AG09309 (cell line): ENCODE measurements at places on chromosomes 2 and 18.

DNA sequence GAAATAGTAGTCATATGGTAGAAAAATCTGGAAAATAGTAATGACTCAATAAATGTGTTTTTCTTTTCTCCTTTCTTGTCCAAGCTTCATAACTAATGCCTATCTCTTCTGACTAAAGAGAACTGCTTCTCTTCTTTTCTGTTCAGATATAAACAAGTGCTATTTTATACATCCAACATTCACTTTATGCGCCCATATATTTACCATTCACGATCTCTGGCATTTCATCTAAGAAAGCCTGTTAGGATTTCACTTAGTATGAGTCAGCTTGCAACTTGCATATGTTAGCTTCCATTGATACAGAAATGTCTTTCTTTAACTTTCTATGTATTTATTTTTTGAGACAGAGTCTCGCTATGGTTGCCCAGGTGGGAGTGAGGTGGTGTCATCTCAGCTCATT, 224.9 kb downstream of the VAPA start:
- no peak for DNase-seq

DNA sequence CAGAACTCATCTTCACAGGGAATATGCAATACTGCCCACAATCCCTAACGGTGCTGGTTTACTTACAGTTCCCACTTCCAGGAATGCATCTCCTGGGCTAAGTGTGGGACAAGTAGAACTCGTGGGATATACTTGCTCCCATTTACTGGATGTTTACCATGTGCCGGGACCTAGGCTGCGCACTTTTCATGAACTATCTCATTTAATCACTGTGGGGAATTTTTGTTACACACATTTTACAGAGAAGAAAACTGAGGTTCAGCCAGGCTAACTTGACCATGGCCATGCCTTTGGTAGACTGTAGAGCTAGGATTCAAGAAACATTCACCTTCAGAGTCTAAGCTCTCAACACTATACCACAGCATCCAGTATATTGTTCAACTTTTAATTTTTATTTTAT, 24.4 kb upstream of the MBOAT2 start:
- DNase-seq = no peak

DNA sequence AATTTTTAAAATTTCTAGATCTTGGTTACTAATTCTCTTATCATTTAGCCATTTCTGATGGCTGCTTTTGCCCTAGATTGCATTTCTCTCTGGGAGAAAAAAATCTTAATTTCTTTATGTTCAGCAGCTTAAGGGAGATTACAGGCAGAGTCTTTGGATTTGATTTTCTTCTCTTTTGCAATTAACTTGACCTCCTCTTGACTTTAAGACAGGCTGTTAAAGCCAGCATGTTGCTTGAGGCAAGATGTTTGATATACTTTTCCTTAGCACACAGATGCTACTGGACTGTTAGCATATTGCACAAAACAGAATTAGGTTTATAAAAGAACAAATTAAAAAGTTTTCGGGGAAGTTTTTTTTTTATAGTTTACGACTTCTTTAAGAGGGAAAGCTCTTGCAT, 50.0 kb downstream of the XRCC5 start:
- no peak for DNase-seq

- DNase-seq = no peak
These were observed 329.4 kb downstream of the CNTNAP5 start for GRCh38 chr2:124354466-124354865.

GRCh38 chr2:159944874-159945273, 117.5 kb downstream of the PLA2R1 start:
- DNase-seq = no peak

- DNase-seq = no peak
These were observed 45.5 kb downstream of the GATA6 start for GRCh38 chr18:22214731-22215528.

GRCh38 chr2:89845532-89845931, 1154.1 kb downstream of the RPIA start:
- no peak for DNase-seq

DNA sequence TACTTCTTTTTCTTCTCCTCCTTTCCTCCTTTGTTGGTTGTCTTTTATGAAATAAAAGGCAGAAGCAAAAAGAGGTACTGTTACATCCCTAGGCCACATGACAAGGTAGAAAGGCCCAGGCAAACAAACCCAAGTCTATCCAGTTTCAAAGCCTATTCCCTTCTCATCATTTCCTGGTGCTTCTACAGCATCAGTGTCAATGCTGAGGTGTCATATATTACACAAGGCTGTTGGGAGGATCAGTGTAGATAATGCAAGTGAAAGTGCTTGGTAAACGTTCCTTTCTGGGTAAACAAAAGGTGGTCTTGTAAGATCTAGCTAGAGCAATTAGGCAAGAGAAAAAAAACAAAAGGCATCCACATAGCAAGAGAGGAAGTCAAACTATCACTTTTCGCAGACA, 64.9 kb downstream of the EVA1A start:
- DNase-seq = no peak

DNA sequence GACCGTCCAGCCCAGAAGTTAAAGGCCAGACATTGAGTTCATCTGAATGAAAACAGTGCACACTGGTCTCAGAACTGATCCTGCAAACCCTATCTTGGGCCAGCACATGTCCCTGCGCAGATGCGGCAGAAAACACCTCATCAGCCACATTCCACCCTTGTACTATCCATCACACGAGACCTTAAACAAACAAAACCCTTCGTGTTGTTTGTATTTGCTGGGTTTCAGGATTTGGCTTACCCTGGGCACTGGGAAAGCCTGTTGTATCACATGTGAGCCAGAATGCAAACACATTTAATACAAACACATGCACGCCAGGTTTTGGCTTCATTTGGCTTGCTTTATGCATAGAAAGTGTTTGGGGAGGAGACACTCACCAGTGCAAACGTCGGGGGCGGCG, 12.5 kb downstream of the WIPF1 start:
- DNase-seq = no peak

DNA sequence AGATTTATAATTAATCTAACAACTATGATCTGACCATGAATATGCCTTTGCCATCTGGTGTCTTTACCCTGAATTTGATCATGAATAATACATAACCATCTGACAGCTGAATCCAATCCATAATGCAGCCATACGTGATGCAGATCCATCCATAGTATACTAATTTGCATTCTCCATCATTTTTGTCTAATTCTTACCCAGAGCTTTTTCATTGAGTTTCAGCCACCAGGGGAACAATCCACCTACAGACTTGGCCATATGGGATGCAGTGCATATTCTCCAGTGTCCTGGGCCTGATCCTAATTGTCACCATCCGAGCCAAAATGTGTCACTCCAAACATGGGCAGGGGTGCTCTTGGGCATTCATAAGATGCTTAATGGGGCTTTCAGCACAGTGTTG, 227.2 kb upstream of the CRIM1 start:
- DNase-seq = no peak

DNA sequence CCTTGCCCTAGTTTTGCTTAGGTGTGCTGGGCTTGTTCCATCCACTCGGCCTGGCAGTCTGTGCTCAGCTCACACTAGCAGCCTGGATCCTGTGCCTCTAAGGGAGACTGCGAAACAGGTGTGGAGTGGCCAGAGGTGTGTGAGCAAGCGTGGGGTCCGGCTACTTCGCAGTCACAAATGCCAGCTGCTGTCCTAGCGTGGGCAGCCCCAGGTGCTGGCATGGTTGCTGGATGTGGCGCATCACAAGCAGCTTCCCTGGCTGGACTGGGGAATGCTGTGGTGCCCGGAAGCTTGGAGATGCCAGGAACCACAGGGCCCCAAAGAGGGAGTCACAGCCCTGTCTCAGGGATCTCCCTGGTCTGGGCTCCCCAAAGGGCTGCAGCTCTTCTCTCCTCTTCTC, 119.0 kb upstream of the TMEFF2 start:
- DNase-seq = no peak

GRCh38 chr18:8519102-8519501, 90.1 kb upstream of the RAB12 start:
- no peak for DNase-seq

DNA sequence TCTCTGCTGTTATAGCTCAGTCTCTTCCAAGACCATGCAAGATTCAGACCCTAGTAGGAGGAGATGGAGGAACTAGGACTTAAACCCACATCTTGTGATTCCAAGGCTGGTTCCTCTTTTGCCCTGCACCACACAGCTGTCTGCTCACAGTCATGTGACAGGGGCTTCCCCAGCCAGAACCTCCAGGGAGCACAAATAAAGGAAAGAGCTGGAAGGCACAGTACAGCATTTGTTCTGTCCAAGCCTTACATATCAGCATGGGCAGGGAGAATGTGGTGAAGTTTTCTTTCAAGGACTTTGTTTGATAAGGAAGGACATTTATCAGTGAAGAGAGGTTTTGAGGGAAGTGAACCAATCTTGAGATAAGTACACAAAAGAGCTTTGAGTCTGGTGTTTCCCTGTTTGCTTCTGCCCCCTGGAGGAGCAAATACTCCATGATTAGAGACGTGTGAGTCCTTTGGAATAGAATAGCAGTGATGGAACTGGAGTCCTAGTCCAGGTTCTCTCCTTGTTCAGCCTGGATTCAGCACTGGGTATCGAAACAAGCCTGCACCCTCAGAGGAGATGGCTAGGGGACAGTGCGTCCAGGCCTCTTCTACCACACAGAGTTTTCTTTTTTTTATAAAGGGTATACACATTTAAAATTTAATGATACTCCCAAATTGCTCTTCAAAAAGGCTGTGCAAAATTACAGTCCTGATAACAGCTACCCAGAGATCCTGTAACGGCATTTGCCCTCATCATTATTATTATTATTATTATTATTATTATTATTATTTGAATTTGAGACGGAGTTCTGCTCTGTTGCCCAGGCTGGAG, 24.6 kb upstream of the CASP10 start:
- peak; percentile 49 for DNase-seq

DNA sequence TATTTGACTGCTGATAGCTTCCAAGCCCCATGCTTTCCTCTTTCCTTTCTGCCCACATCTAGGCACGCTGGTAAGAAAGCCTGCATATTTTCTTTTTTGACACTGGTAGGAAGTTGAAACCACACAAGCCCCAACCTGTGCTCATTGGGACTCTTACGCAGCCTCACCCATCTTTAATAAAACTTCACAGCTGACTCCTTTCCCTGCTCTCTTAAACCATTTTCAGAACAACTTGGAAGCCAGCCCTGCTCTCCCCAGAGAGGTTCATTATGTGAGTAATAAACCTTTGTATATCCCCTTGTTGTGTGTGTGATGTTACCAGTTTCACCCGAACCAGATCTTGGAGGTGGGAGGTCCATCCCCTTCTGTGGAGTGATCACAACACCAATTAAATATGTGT, 268.4 kb downstream of the GPD2 start:
- no peak for DNase-seq

DNA sequence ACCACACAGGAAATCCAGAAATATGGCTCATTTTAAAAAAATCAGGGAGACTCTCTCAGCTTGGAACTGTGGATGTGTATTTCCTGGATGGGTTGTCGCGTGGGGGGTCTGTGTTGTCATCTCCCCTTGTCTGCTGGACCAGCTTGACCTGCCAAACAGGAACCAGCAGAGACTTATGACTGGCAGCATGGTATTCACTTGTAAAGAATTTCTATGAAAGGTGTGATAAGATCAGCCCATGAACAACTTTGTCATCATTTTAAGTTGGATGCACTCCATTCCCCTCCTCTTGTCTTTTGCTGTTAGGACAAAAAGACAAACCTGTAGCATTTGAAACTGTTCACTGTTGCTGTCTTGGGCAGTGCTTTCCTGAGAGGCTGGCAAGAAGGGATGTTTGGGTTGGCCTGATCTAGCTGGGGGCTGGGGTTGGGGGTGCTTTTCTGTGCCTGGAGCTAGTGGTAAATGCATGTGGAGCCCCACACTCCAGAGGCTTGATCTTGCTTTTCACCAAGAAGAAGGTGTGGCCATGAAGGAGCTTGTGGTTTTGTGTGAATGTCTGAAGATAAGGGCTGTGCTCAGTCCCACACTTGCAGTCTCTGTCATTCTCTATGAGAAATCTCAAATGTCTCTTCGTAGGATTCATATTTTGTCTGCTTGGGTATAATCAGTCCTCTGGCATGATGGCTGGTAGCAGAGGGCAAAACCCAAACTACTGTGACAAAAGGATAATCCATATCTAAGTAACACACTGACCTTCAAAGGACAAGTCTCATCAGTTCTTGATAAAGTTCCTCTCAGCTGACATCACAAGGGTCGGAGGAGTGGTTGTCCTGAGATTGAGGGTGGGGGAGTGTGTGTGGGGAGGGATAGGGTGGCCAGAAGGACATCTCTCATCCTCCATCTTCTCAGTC, 39.0 kb downstream of the RALB start:
- no peak for DNase-seq

DNA sequence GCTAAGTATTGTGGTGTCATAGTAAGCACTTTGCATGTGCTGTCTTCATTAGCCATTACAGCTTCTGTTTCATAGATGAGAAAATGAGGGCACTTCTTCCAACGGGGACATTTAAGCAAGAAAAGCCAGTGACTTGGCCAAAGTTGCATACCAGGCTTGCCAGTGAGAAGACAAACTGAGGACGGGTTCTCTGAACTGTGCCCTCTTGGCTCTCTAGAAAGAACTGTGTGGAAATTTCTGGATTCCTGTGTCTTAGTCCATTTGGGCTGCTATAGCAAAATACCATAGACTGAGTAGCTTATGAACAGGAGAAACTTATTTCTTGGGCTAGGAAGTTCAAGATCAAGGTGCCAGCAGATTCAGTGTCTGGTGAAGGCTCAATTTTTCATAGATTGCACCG, 13.3 kb downstream of the CTIF start:
- DNase-seq = no peak

DNA sequence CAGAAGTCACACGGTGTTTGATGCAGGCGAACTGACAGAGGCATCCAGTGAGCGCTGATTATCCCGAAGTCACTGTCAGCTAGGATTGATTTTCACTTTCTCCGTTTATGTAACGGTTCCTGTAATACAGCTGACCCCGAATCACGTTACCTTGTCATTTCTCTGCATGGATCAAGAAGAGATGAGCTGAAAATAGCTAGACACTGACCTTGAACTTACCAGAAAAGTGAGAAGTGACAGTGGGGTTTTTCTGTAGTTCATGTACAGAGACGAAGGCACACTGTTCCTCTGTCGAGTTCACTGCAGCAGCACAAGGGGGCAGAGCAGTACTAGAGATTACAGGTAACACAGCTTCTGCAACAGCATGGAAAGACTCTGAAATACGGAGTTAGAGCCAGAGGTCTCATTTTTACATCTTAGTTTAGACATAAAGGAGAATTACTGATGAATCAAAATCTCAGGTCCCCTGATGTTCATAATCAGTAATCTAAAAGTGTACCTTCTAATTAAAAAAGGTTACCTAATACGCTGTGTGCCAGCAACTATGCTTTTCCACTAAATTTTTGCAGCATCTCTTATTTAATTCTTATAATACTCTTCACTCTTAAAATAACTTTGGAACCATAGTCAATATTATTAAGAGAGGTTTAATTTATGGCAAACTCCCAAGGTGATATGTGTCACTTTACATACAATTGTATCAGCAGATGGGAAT, 33.1 kb downstream of the ARHGAP15 start:
- no peak for DNase-seq

GRCh38 chr2:715854-716560, 38.8 kb upstream of the TMEM18 start:
- no peak for DNase-seq

- DNase-seq = peak; percentile 54
These were observed at the start of gene ONECUT2 for GRCh38 chr18:57434536-57435494. TSS of gene ONECUT2 (plus strand) at chr18:57435374. CDS start at chr18:57435717, 343 bp downstream.

GRCh38 chr2:222353993-222354392, 55.2 kb upstream of the PAX3 start:
- DNase-seq = no peak
